Activated naive CD4-positive, alpha-beta T cell treated with Interleukin-2 at 50 U/mL for 16 hours (primary cell): ENCODE measurements at places on chromosomes 5 and 9.

DNA sequence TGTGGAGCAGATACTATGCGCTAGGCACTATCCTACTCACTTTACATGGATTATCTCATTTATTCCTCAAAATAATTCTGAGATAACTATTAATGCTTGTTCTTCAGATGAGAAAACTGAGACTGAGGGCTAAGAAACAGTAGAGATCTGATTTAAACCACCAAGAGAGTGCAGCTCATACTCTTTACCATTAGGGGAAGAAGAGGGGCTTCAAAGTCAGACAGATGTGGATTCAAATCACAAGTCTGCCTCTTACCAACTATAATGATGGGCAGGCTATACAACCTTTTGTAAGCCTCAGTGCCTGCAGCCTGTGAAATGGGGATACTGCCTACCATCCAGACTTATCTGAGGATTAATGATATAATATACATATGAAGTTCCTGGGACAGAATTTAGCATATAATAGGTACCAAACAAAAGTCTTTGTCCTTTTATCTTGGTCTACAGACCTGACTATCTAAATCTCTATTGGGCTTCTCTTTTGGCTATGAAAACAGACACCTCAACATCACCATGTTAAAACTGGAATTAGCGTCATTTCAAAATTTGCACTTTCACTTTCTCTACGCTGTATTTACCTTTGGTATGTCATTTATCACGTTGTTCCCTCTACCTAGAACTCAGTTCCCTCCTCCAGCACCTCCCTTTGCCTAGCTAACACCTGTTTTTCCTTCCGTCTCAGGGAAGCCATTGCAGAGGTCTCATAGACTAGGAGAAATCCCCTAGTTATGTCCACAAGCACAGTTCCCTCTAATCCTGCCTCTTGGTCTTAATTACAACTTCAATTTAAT is 13.8 kb upstream of the TMEM267 start:
- no peak for DNase-seq

GRCh38 chr9:69874301-69875060 is 53.9 kb downstream of the CFAP95 start:
- DNase-seq: no peak

GRCh38 chr9:77290373-77290772 is 113.0 kb downstream of the VPS13A start:
- no peak for DNase-seq

DNA sequence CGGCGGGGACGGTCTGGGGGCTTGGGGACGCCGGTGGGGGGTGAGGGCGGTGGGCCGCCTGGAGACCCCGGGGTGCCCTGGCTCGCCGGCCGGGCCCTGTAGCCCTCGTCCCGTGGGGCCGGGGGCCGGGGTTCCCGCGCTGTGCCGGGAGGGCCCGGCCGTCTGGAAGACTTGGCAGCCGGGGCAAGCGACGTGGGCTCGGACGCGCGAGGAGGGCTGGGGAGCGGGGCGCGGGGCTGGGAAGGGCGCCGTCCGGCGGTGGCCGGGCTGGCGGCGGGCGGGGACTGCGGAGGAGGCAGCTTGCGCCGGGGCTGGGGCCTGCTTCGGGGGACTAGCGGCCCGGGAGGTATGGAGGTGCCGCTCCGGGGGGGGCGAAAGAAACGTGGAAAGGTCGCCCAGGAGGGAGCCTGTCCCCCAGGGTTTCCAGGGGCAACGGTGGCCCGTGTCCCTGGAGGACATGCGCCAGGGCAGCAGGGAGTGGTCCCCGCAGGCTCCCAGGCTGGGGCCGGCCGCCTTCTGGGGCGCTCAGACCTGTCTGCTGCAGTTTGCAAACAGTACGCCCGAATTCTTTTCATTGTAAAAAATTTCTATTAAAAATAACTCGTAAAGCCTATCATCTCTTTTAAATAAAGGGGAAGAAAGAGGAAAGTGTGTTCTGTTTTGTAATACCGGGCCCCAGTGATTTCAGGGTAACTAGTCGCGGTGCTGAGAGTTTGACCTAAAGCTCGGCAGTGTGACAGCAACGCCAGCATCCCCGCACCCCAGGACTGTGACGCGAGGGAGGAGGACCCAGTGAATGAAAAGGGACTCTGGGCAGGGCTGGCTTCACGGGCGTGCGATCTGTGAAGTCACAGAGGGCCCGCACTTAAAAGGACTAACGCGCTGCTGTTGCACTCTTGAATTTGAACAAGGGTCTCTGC is 752 bp upstream of the ANKH start:
- peak; percentile 59 for DNase-seq

DNA sequence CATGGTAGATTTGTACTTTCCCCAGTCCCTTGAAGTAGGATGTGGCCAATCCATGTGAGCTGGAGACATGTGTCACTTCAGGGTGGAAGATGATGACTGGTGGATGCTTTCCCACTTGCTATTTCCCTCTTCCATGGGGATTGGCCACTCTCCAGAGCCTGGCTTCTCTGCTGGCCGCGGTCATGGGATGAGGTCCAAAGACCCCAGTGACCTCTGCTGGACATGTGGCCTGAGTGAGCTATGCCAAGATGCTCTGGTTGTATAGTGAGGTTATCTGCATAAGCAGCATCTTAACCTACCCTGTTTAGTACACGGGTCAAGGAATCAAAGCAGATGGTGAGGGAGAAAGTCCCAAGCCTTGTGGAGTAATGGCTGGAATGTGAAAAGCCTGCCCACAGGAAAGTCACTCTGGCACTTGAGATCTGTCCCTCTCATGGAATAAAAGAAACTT is 47.1 kb downstream of the SH3PXD2B start:
- no peak for DNase-seq
